CD4-positive, alpha-beta T cell (primary cell): ENCODE measurements at places on chromosomes 11 and 22. TPM values are rescaled to one million over a fixed set of nuclear protein-coding genes. Genes with fewer than 3 reads are reported as not detected.

The TCN2 gene
- total RNA-seq: 0.52 TPM

DNA sequence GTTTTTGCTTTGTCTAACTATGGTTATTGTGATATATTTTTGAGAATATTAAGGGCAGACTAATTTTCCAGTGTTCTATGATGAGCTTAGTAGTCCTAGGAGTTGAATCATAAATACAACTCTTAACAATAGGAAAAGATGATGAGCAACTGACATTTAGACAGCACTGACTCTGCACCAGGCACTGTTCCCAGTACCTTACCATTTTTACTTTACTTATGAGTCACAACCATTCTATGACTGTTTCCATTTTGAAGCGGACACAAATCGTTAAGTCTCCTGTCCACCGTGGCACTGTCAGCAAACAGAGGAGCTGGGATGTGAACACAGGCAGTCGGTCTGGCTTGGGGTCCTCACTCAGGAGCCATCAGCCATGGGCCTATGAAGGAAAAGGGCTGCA lies 3.4 kb upstream of the SCGB2A2 start:
- H3K4me1 ChIP-seq: no peaks in the 10 kb centered on the region
- H3K36me3 ChIP-seq: no peaks in the 10 kb centered on the region
- no peak overlapping the region for H3K27ac ChIP-seq
- DNase-seq: no peak
- H3K27me3 ChIP-seq: no peaks in the 10 kb centered on the region
- no peak overlapping the region for H3K4me3 ChIP-seq

GRCh38 chr22:45014654-45015053 lies 4.8 kb upstream of the PHF21B start:
- H3K27me3 ChIP-seq: peaks cover 24% of the 10 kb centered on the region
- H3K36me3 ChIP-seq: no peaks in the 10 kb centered on the region
- H3K4me1 ChIP-seq: peaks cover 7% of the 10 kb centered on the region
- no peak overlapping the region for H3K4me3 ChIP-seq

- no peak overlapping the region for H3K27ac ChIP-seq
- H3K27me3 ChIP-seq: no peaks in the 10 kb centered on the region
- H3K4me3 ChIP-seq: no peak overlapping the region
- no peak for DNase-seq
These were observed 59.5 kb upstream of the PRSS23 start for GRCh38 chr11:86740628-86741483.

The IL18 gene
- 0.27 TPM for total RNA-seq

The EMID1 gene
- not detected for total RNA-seq

The CST6 gene
- not detected for total RNA-seq

The ISX gene
- not detected for total RNA-seq

DNA sequence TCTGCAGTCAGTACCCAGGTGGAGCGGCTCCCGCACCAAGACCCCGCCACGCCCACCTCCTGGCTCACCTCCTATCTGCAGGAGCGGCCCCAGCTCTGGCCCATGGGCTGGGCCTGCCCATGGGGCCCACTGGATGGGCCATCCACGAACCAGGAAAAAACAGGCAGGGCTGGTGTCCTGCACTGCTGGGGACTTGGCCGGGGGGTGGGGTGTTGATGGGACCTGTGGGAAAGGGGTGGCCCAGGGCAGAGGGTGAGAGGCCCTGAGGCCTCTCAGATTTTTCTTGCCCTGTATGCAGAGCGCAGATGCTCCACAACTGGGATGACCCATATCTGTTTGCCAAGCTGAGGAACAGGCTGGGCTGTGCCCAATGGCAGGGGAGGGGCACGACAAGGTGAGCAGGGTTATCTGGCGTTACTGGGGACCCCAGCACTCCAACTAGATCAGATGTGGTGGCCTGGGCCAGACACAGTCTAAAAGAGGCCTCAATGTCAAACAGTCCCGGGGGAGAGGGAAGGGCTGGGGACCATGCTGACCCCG lies 2.7 kb upstream of the PIM3 start:
- H3K27me3 ChIP-seq: no peaks in the 10 kb centered on the region
- H3K27ac ChIP-seq: no peak overlapping the region
- H3K4me1 ChIP-seq: peaks cover 20% of the 10 kb centered on the region
- no peak overlapping the region for H3K4me3 ChIP-seq

DNA sequence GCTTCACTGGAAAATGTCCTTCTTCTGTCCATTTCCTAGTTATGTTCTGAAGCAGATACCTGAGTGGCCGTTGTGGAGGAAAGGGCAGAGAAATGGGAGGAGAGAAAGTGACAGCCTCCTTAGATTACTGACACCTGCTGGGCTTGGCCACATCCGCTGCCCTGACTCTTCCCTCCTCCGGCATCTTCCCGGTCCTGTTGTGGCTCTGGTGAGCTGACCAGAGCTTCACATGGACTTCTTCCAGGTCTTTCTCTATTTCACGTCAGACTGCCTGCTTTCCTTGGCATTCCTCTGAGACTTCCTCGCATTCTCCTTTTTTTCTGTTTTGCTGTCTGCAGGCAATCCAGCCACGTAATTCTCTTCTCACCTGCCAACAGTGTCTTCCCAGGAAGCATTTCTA lies 138.7 kb upstream of the E2F8 start:
- no peaks in the 10 kb centered on the region for H3K36me3 ChIP-seq
- no peak overlapping the region for H3K4me3 ChIP-seq
- H3K4me1 ChIP-seq: no peaks in the 10 kb centered on the region

DNA sequence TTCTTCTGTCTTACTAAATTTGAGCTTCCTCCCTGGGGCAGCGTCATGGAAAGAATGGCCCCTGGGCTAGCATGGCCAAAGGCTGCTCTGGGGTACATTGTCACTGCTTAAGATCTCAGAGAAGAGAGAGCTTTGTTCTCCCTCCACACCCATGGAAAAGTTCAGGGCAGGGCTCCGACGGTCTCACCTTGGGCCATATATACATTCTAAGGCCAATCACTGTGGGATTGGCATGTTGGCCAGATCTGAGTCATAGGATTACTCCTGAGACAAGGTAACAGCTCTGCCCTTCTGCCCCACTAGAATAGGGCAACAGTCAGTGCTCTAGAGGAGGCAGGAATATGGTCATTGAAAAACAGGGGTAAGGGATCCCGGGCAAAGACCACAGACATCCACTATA lies 56.2 kb downstream of the BUD13 start:
- no peaks in the 10 kb centered on the region for H3K27me3 ChIP-seq
- no peaks in the 10 kb centered on the region for H3K4me1 ChIP-seq
- DNase-seq: no peak
- H3K36me3 ChIP-seq: no peaks in the 10 kb centered on the region
- H3K4me3 ChIP-seq: no peak overlapping the region

GRCh38 chr11:102478673-102479299 lies 26.2 kb upstream of the TMEM123 start:
- peaks cover 22% of the 10 kb centered on the region for H3K4me1 ChIP-seq
- no peaks in the 10 kb centered on the region for H3K36me3 ChIP-seq
- no peak for DNase-seq
- H3K27ac ChIP-seq: no peak overlapping the region

DNA sequence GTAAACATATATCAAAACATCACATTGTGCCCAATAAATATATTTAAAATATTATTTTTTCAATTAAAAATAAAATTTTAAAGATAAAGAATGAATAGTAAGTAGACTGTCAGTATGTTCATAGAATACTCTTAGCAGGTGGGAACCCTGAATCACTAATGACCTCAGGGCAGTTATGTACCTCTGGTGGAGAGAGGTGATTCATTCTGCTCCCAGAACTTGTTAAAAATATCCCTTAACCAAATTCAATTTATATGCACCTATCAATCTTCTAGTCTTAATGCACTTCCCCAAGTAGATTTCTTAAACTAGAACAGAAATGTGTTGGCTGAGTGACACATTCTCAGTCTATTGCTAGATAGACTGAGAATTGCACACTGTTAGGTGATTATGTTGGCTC lies 183.9 kb upstream of the SYN3 start:
- H3K27me3 ChIP-seq: no peaks in the 10 kb centered on the region
- no peak overlapping the region for H3K27ac ChIP-seq
- no peak for DNase-seq
- no peaks in the 10 kb centered on the region for H3K36me3 ChIP-seq
- H3K4me1 ChIP-seq: no peaks in the 10 kb centered on the region

- H3K4me3 ChIP-seq: no peak overlapping the region
- H3K27ac ChIP-seq: no peak overlapping the region
These were observed 2.5 kb downstream of the MRPL49 start for GRCh38 chr11:65124480-65125196.

- H3K4me1 ChIP-seq: peaks cover 21% of the 10 kb centered on the region
- H3K27me3 ChIP-seq: no peaks in the 10 kb centered on the region
- DNase-seq: peak; percentile 56
- no peak overlapping the region for H3K4me3 ChIP-seq
- H3K27ac ChIP-seq: no peak overlapping the region
These were observed 102.6 kb upstream of the SPON1 start for GRCh38 chr11:13859892-13860291.

GRCh38 chr11:123381817-123382554 lies 48.1 kb upstream of the GRAMD1B start:
- DNase-seq: no peak
- H3K4me1 ChIP-seq: peaks cover 14% of the 10 kb centered on the region
- H3K4me3 ChIP-seq: no peak overlapping the region
- H3K27ac ChIP-seq: no peak overlapping the region
- no peaks in the 10 kb centered on the region for H3K27me3 ChIP-seq

DNA sequence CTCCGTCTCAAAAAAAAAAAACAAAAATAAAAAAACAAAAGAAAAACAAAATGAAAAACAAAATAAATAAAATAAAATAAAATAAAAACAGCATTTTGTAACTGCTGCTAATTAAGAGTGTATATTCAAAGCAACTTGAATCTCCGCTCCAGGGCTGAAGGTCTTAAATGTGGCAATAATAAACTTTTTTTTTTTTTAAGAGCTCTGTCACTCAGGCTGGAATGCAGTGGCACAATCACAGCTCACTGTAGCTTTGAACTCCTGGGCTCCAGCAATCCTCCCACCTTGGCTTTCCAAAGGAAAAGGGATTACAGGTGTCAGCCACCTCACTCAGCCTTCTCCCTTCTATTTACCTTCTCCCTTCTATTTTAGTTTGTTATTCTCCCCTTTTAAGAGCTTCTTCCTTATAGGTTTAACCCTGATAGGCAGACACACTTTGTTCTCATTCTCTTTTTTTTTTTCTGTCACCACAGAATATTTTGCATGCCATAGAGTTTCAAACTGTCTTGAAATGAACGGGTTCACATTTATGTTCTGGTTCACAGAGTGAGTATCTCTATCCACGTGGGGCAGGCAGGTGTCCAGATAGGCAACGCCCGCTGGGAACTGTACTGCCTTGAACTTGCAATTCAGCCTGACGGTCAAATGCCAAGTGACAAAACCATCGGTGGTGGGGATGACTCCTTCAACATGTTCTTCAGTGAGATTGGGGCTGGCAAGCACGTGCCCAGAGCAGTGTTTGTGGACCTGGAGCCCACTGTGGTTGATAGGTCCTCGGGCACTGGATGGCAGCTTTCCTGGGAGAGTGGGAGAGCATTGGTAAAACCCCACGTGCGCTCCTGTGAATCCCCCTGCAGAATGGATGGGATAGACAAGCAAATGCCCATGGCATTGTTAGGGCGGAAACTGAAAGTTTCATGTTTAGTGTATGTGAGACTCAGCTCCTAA lies 19.4 kb downstream of the LRRC74B start:
- DNase-seq: no peak
- H3K36me3 ChIP-seq: no peaks in the 10 kb centered on the region
- no peaks in the 10 kb centered on the region for H3K27me3 ChIP-seq
- no peaks in the 10 kb centered on the region for H3K4me1 ChIP-seq
- no peak overlapping the region for H3K27ac ChIP-seq
- no peak overlapping the region for H3K4me3 ChIP-seq

The ELFN2 gene
- total RNA-seq: 0.05 TPM

DNA sequence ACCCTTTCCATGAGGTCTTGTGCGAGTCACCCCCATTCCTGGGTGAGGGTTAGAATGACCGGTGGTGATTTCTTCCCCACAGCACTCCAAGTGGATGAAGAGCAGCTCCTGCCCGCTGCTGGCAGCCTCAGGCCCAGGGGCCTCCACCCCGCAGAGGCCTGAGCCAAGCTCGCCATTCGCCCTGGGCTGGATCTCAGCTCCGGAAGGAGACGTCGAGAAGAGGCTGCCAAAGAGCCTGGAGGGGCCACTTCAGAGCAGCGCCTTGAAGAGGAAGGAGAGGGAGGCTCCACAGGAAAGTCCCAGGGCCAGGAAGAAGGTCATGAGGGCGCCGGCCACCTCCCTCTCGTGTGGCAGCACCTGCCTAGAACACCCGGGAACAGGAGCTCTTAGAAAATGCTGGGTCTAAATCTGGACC lies 8.4 kb downstream of the SLC29A2 start:
- H3K4me1 ChIP-seq: no peaks in the 10 kb centered on the region
- no peak for DNase-seq
- no peak overlapping the region for H3K4me3 ChIP-seq
- H3K27me3 ChIP-seq: no peaks in the 10 kb centered on the region

GRCh38 chr11:26470992-26471391 lies 101.1 kb downstream of the MUC15 start:
- no peak for DNase-seq
- H3K27ac ChIP-seq: no peak overlapping the region
- no peaks in the 10 kb centered on the region for H3K4me1 ChIP-seq
- no peak overlapping the region for H3K4me3 ChIP-seq
- H3K27me3 ChIP-seq: no peaks in the 10 kb centered on the region

The CARNS1 gene
- total RNA-seq: 10.0 TPM

DNA sequence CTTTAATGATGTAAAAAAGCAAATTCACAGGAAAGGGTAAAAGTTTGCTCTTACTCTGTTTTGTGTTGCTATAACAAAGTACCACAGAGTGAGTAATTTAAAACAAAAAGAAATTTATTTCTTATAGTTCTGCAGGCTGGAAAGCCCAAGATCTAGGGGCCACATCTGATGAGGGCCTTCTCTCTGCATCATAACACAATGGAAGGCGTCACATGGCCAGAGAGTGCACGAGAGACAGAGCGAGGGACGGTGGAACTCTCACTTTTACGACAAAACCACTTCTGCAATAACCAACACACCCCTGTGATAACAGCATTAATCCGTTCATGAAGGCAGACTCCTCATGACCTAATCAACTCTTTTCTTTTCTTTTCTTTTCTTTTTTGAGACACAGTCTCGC lies 31.1 kb downstream of the CD6 start:
- H3K4me3 ChIP-seq: no peak overlapping the region
- no peak for DNase-seq
- H3K36me3 ChIP-seq: peaks cover 67% of the 10 kb centered on the region
- H3K27ac ChIP-seq: peak overlapping the region; percentile 30

DNA sequence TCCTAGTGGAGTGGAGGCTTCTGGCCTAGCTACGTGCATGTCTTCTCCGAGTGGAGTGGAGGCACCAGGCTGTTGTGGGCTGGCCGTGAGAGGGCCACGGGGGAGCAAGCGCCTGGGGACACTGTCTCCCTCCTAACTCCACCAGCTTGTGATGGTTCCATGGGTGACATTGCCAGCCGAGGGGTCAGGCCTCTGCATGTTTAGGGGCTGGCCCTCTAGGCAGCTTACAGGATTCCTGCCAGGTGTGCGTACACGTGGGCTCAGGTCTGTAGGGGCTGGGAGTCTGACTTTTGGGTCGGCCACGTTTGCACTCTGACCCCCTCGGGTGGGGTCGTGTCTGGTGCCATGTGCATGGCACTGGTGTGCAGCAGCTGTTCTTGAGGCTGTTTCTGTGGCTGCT lies 31.6 kb downstream of the TBC1D22A start:
- DNase-seq: no peak
- no peaks in the 10 kb centered on the region for H3K27me3 ChIP-seq
- no peak overlapping the region for H3K27ac ChIP-seq
- peaks cover 49% of the 10 kb centered on the region for H3K4me1 ChIP-seq
- no peak overlapping the region for H3K4me3 ChIP-seq

The MYOD1 gene
- total RNA-seq: not detected
